ENCODE measurements at places on chromosomes 1 and 21. TPM values are rescaled to one million over a fixed set of nuclear protein-coding genes. Genes with fewer than 3 reads are reported as not detected.

Gene REN
- total RNA-seq = not detected

Gene SYTL1
- 125 TPM for total RNA-seq

Gene AMPD1
- not detected for total RNA-seq

Gene FALEC
- not detected for total RNA-seq

Gene DIO1
- not detected for total RNA-seq

Gene BATF3
- 0.29 TPM for total RNA-seq

Gene WNT9A
- total RNA-seq = not detected

DNA sequence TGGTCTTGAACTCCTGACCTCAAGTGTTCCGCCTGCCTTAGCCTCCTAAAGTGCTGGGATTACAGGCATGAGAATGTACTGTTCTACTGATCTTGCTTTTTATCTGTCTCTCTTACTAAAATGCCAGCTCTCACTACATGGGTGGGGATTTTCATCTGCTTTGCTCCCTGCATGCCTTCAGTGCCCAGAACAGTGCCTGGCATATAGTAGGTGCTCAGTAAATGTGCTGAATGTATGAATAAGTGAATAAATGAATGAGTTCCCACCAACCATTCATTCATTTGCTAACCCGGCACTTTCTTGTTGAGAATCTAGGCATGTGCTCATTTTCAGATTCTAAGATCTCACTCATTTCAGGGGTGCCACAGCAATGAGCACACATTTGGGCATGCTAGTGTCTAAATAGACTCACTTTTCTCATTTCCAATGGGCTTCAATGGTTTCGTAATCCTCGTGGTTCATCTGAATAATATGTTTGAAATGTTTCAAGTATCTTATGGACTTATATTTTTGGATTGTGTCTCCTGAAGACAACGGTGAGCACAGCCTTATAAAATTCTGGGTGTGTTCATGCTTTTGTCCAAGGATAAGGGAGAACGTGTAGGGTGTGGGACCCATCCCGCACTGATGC, 7.6 kb downstream of the DHRS3 start:
- no peak for DNase-seq

GRCh38 chr1:227891223-227891954, 56.3 kb downstream of the WNT9A start:
- DNase-seq = no peak

DNA sequence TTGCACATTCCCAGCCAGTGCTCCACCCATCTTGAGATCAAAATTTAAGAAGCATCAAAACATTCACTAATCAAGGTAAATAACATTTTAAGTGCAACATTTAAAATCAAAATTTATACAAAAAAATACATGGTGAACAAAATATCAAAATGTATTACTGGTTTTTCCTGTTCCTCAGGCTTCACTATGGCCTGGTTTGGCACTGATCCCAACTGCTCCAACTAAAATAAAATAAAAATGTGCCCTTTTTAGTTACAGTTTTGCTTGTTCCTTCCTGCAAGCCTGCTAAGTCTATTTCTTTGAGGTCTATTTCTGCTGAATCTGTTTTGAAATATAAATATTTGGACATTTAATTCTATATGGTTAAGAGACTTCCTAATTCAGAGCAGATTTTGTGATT, 54.9 kb downstream of the ADAMTS1 start:
- DNase-seq = no peak

DNA sequence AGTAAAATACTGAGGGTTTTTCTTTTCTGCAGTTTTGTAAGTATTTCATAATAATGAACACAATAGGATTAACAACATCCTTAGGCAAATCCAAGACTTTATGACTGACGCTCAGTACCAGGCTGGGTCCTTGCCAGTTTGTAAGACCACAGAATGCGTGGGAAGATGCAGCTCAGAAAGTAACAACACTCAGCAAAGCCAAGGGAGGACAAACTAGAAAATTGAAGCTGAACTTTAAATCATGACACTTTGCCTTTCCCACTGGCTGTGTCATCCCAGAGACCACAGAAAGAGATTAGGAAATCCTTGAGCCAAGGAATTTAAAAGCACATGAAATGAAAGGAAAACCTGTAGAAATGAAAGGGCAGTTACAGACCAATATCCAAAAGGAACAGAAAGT, 426.3 kb upstream of the CHRM3 start:
- DNase-seq = no peak

DNA sequence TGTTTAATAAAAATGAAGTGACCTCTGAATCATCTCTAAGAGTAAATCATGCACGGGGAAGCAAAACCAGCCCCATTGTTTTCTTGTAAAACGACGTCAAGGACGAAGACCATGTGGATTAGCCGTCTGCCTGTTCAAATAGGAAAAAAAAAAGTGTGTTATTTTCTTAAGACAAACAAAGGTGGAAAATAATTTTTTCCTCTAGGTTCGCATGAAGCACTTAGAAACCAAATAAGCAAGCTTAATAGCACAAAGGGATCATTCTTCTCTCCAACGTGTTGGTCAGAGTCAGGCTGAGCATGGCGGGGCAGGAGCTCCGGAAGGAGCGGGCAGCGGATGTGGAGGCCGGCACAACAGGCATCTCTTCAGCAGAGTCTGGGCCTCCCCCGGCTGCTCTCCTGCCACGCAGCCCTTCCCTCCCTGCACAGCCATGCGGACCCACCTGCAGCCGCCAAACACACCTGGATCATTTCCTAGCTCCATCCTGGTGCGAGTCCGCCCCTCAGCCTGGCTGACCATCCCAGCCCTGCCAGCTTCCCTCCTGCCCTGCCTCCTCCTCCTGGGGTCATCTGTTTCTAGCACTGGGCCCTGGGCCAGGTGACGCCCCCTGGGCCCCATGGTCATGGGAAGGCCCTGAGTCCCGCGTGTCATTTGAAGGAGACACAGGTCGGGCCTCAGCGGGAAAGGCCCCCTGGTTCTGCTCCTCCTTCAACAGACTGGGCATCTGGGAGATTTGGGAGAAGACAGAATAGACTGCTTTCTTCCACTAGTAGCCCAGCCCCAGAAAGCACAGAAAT, 40.2 kb downstream of the MX1 start:
- DNase-seq = no peak
